ENCODE measurements at places on chromosomes 4 and X. TPM values are rescaled to one million over a fixed set of nuclear protein-coding genes. Genes with fewer than 3 reads are reported as not detected.

DNA sequence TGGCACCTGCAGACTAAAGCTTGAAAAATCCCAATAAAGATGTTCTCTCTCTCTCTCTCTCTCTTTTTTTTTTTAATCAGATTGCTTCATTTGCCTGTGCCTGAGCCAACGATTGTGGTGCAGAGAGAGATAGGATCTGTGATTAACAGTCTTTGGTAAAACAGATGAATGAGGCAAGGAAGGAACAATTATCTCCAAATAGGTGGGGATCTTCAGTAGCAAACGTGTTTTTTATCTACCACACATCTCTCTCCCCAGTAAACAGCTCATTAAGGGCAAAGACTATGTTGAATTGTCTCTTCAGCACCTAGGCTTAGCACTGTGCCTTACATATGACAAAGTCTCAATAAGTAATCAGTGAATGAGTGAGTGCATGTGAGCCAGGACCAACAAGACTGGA lies 96.3 kb downstream of the SMIM20 start:
- DNase-seq = no peak
- no peak overlapping the region for H3K4me3 ChIP-seq
- H3K27me3 ChIP-seq = no peaks in the 10 kb centered on the region
- H3K36me3 ChIP-seq = no peaks in the 10 kb centered on the region
- no peak overlapping the region for H3K27ac ChIP-seq
- H3K4me1 ChIP-seq = no peaks in the 10 kb centered on the region

DNA sequence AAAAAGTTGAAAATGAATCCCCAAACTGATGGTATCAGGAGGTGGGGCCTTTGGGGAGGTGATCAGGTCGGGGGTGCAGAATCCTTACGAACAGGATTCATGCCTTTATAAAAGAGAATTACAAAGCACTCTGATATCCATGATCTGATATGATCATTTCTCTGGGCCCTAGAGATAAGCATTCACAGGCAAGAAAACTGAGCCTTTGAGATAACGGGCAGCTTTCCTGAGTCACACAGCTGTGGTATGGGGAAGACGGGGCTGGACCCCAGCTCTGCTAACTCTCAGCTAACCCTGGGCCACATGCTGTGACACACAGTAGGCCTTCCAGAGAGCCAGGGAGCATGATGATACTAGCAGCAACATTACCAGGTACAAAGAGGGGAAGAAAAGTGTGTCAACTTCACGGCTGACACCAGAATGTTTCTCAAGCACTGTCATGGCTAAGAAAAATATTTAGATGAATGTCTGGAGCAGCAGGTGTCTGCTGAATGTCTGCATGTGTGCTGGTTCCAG lies 85.1 kb downstream of the SLC2A9 start:
- no peaks in the 10 kb centered on the region for H3K36me3 ChIP-seq
- H3K4me1 ChIP-seq = no peaks in the 10 kb centered on the region
- DNase-seq = no peak
- no peaks in the 10 kb centered on the region for H3K27me3 ChIP-seq
- H3K27ac ChIP-seq = no peak overlapping the region

GRCh38 chr4:88335092-88335665 lies 43.5 kb upstream of the HERC6 start:
- H3K27me3 ChIP-seq = no peaks in the 10 kb centered on the region
- H3K36me3 ChIP-seq = no peaks in the 10 kb centered on the region
- no peaks in the 10 kb centered on the region for H3K4me1 ChIP-seq
- no peak overlapping the region for H3K27ac ChIP-seq
- no peak overlapping the region for H3K4me3 ChIP-seq
- DNase-seq = peak; percentile 52

GRCh38 chr4:91256043-91256442 lies 1047.7 kb upstream of the GRID2 start:
- H3K27me3 ChIP-seq = no peaks in the 10 kb centered on the region
- H3K4me3 ChIP-seq = no peak overlapping the region
- no peak for DNase-seq
- H3K36me3 ChIP-seq = no peaks in the 10 kb centered on the region

DNA sequence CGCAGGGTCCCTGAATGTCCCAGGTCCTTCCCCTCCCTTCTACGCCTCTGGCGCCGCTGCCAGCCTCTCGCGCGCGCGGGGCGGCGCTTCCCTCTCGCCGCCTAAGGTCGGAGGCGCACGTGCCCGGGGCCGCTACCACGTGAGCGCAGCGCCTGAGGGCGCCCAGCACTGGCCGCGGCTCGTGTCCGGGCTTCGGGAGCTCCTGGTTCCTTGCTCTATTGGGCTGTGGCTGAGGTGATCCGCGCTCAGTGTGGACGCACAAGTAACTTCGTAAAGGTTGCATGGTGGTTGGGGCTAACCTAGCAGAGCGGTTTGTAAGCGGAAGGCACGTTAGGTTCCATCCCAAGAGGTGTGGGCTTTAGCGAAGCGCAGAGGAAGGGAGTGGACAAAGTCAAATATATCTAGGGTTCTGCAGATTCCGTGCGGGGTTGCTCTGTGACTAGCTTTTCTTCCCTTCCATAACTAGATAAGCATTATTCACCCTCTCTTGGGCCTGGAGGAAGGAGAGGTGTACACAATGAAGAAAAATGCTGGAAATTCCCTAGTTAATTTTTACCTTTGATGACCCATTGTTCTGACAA lies 1.8 kb downstream of the TLL1 start:
- no peaks in the 10 kb centered on the region for H3K4me1 ChIP-seq
- no peak overlapping the region for H3K27ac ChIP-seq
- H3K27me3 ChIP-seq = no peaks in the 10 kb centered on the region
- no peaks in the 10 kb centered on the region for H3K36me3 ChIP-seq

DNA sequence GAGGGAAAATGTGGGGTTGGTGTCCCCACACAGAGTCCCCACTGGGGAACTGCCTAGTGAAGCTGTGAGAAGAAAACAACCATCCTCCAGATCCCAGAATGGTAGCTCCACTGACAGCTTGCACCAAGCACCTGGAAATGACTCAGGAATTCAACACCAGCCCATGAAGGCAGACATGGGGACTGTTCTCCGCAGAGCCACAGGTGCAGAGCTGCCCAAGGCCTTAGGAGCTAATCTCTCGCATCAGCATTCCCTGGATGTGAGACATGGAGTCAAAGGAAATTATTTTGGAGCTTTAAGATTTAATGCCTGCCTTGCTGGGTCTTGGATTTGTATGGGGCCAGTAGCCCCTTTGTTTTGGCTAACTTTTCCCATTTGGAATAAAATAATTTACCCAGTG lies 367.9 kb downstream of the FAM133A start:
- no peaks in the 10 kb centered on the region for H3K4me1 ChIP-seq
- H3K36me3 ChIP-seq = no peaks in the 10 kb centered on the region
- no peak overlapping the region for H3K27ac ChIP-seq
- no peak for DNase-seq
- H3K4me3 ChIP-seq = no peak overlapping the region

- no peak overlapping the region for H3K27ac ChIP-seq
- no peak for DNase-seq
- no peak overlapping the region for H3K4me3 ChIP-seq
- no peaks in the 10 kb centered on the region for H3K4me1 ChIP-seq
These were observed 17.0 kb downstream of the MAB21L2 start for GRCh38 chr4:150598909-150599308.

- no peaks in the 10 kb centered on the region for H3K36me3 ChIP-seq
- no peak overlapping the region for H3K27ac ChIP-seq
- DNase-seq = no peak
- no peaks in the 10 kb centered on the region for H3K27me3 ChIP-seq
- no peaks in the 10 kb centered on the region for H3K4me1 ChIP-seq
- no peak overlapping the region for H3K4me3 ChIP-seq
These were observed 9.4 kb downstream of the IL15 start for GRCh38 chr4:141645611-141646340.

DNA sequence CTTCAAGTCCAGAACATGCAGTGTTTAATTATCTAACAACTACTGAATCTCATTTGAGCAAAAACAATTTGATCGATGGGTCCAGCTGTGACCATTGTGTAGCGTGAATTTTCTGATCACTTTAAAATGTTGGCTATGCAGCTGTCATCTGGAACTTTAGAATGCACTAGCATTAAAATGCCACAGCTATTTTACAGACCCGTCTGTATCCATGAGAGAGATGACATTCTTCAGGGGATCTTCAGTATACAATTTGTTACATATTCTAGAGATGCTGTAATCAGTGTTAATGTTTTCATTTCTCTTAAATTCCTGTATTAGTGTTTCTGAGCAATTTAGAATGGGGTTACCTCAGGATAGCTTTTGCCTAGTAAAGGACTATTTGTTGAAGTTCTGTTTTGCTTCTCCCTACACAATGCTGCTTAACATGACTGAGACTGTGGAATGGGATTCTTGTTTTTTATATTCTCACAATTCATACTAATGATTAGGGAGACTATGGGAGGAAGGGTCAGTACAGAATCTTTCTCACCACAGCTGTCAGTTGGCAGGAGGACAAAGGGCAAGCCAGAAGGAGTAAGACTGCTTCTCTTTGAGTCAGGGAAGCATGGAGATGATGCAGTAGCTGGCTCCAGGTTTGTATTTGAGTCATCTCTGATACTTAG lies 13.2 kb upstream of the CTSO start:
- no peaks in the 10 kb centered on the region for H3K27me3 ChIP-seq
- no peak overlapping the region for H3K27ac ChIP-seq
- H3K36me3 ChIP-seq = no peaks in the 10 kb centered on the region
- no peak for DNase-seq
- H3K4me3 ChIP-seq = no peak overlapping the region

Gene CXCL8
- total RNA-seq = not detected

Gene SSX2
- total RNA-seq = not detected

Gene TMEM271
- total RNA-seq = not detected

Gene TNIP3
- total RNA-seq = not detected

Gene FGA
- total RNA-seq = not detected

Gene EDA2R
- not detected for total RNA-seq

Gene PCDH19
- total RNA-seq = 2.6 TPM

Gene DCAF12L1
- not detected for total RNA-seq

Gene CCSER1
- total RNA-seq = 7.6 TPM

Data from uterus (tissue), 4 donors.